ENCODE measurements at places on chromosomes 2 and 18. TPM values are rescaled to one million over a fixed set of nuclear protein-coding genes. Genes with fewer than 3 reads are reported as not detected.

Gene DOCK10
- total RNA-seq: 13.5 TPM

Gene PECR
- total RNA-seq: 15.9 TPM

Gene CD207
- total RNA-seq: not detected

Gene SIX3
- total RNA-seq: not detected

Gene REG3G
- 1.1 TPM for total RNA-seq

Gene LRRTM1
- 0.66 TPM for total RNA-seq

Gene STK17B
- 40.5 TPM for total RNA-seq

Gene SLC8A1
- 25.5 TPM for total RNA-seq

Gene KIF5C
- 3.4 TPM for total RNA-seq

Gene TUBA3D
- total RNA-seq: not detected

Gene LRRTM4
- total RNA-seq: not detected

DNA sequence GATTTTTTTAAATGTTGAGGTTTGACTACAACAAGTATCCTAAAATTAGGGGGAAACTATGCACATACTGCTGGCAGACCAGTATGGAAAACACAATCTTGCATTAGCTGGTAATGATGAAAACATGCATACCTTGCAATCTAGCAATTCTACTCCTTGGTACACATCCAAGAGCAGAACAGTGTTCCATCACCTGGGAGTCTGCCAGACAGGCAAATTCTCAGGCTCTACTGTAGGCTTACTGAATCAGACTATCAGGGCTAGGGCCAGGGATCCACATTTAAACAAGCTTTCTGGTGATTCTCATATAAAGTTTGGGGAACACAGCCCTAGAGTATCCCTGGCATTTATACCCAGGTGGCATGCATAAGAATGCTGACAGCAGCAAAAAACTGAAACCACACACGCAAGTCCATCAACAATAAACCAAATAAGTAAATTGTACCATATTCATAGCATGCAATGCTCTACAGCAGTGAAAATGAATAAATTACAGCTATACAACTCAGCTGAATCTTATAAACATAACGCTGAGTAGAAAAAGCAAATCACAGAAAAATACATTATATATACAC is 13.6 kb downstream of the CDH2 start:
- DNase-seq: no peak

- no peak for DNase-seq
Measured at GRCh38 chr2:47867205-47867604, 39.1 kb downstream of the FBXO11 start.

GRCh38 chr2:228516019-228516418 is 334.5 kb upstream of the SPHKAP start:
- DNase-seq: no peak

GRCh38 chr2:224723586-224724217 is 7.5 kb upstream of the CCDC195 start:
- DNase-seq: no peak

DNA sequence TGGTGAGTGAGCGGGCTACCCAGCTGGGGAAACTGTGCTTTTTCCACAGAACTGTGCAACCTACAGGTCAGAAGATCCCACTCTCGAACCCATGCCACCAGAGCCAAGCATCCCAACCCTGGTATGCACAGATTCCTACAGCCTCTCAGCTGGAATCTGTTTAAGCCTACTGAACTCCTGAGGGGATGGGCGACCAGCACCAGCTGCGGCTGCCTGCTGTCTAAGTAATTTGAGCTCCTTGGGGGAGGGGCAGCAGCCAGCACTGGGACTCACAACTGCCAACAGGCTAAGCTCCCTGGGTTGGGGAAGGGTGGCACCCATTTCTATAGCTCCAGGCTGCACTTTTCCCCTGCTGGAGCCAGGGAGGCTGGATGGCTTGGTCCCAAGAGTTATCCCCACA is 11.8 kb downstream of the CYP27C1 start:
- no peak for DNase-seq

GRCh38 chr2:40511661-40512213 is 59.8 kb upstream of the SLC8A1 start:
- DNase-seq: no peak

GRCh38 chr2:232534940-232535651 is 4.4 kb upstream of the CHRNG start:
- no peak for DNase-seq

DNA sequence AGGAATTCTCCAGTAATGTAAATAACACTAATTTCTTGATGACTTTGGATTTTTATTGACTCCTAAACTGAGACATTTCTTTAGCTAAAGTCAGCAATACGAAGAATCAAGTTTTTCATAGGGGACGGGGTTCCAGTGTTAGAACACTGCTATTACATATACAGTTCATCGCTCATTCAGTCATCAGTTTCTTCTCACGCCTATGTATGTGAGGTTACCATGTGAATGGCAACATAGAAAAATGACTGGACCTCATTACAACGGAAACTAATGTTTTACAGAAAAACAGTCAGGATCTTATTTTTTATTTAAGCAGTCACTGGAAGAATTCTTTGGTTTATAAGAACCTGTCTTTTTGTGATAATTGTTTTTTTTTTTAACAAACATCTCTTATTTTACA is 56.4 kb downstream of the THADA start:
- no peak for DNase-seq

- peak; percentile 35 for DNase-seq
Measured at GRCh38 chr18:74951165-74951760, 257.7 kb downstream of the PTGR3 start.

- no peak for DNase-seq
Measured at GRCh38 chr2:98134172-98135005, 47.4 kb downstream of the VWA3B start.

- DNase-seq: no peak
Measured at GRCh38 chr18:8301427-8302172, 307.6 kb upstream of the RAB12 start.

GRCh38 chr18:62526098-62527025 is 3.5 kb downstream of the ZCCHC2 start:
- peak; percentile 85 for DNase-seq

- DNase-seq: no peak
Measured at GRCh38 chr2:84817239-84817655, 63.6 kb downstream of the TRABD2A start.

- no peak for DNase-seq
Measured at GRCh38 chr18:48581941-48582340, 43.1 kb downstream of the CTIF start.

GRCh38 chr2:181183878-181184542 is 203.6 kb downstream of the UBE2E3 start:
- no peak for DNase-seq

DNA sequence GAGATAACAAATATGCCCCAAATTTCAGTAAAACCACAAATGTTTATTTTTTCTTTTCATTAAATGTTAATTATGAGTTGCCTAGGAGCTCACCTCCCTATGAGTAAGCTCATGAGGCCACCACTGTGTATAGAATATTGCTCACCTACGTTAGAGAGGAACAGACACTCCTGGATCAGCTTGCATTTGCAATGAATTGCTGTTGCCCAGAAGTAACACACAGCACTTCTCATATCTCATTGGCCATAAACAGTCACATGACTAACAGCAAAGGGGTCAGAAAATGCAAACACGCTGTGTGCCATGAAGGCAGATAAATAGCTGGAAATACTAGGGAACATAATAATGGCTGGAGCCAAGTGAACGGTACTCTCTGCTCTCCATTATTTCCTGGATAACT is 89.0 kb upstream of the GALNT5 start:
- no peak for DNase-seq

DNA sequence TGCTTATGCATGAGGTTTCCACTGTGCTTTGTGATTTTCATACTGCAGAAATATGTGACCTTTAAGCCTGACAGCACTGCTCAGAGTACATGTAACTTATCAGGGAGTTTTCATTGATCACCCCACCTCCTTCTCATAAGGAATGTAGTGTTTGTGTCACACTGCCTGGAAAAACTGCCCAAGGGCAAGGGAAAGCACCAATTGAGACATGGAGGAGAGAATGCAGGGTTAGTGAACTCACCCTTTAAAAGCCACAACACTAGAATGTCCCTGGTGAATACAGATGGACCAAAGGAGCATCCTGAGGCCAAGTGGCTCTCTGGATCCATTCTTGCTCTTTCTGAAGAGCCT is 147.2 kb upstream of the SPATS2L start:
- DNase-seq: no peak

DNA sequence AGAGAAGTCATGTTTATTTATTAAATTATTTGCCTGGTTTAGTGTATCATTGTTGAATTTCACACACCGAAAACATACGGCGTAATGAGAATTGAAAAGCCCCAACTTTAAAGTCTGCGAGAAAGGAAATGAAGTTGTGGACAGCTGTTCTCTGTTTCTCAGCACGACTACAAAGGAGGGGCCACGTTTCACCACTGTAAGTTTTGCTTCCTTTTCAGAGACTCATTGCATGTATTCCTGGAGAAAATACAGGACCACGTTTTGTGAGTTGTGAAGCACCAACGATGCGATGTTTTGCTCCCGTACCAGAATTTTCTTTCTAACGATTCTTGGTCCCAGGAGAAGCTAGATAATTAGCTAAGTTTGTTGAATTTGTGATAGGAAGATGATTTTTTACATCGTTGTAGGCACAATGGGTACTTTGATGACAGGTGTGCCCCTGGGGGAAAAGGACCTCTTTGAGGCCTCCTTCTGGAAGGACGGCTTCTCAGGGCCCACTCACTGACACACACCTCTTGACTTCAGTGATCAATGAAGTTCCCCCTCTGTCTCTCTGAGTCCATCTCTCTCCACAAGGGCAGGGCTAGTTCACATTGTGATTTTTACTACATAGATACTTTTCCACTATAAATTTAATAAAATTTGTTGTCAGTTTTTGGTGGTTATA is 23.7 kb upstream of the ACKR3 start:
- no peak for DNase-seq

GRCh38 chr2:207133458-207133819 is 32.3 kb downstream of the KLF7 start:
- DNase-seq: no peak

GRCh38 chr2:41521211-41521610 is 526.6 kb upstream of the PKDCC start:
- DNase-seq: no peak

DNA sequence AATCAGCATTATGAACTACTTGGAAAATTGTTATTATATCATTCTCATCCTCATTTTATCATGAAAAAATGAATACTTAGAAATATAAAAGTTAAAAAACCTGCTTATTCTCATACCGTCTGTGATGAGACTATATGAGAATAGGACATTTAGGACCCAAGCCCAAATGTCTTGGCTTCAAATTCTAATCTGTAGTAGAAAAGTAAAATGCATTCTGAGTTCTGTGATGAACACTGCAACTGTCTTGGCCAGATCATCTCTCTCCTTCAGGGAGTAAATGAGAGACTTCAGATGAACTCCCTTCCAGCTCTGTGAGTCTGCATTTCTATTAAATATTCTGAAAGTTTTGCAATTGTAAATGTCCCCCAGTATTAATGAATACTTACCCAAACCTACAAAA is 940.7 kb upstream of the KLHL29 start:
- no peak for DNase-seq

DNA sequence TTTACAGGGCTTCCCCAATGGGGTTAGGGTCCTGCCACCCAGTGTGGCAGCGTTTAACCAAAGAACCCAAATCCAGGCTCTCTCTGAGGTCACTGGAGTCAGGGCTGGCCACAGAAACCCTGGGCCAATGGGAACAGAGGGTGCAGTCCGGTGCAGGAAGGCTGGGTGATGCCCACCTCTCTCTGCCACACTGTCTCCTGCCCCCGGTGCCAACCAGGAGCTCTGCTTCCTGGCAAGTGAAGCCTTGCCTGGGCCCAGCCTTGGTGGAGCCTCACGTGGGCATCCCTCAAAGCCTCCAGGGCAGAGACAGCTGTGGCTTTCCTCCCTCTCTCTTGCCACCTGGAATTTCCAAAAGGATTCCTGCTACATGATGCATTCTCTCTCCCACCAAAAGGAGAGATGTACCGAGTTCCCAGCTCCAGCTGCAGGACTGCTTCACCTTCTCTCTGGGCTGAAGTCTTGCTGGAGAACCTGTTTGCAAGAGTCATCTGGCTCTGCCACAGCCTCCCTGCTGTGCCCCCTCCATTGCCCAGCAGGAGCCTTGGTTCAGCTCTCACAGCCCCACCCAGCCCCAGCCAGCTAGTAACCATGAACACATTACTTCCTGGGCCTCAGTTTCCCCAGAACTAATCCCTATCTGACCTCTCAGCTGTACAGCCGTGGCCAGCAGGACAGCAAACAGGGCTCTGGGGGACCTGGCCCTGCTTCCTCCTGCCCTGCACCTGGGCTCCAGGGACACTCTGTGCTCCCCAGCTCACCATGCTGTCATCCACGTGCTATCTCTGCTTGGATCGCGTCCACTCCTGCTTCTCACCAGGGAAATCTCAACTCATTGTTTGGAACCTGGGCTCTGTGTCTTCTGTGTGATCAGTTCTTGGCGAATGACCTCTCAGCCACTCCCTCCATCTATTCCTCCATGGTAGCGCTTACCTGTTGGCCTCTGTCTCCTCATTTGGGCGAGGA is 43.4 kb downstream of the KCNF1 start:
- DNase-seq: no peak

DNA sequence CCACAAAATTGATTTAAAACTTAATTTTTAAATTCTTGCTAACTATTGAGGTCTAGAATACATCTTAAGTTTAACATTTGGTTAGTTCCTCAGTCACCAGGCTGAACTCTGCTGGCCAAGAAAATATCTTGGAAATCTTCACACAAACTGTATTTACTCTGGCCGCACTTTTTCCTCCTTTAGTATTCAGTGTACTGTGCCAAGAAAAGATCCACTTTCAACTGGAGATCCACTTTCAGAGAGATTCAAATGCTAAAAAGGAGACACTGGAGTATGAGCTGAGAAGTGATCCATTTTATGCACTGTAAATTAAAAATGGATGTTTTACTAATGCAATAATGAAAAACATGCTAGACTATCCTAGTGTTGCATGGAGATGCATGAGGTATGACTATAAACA is 98.1 kb downstream of the ANTXR1 start:
- DNase-seq: no peak

DNA sequence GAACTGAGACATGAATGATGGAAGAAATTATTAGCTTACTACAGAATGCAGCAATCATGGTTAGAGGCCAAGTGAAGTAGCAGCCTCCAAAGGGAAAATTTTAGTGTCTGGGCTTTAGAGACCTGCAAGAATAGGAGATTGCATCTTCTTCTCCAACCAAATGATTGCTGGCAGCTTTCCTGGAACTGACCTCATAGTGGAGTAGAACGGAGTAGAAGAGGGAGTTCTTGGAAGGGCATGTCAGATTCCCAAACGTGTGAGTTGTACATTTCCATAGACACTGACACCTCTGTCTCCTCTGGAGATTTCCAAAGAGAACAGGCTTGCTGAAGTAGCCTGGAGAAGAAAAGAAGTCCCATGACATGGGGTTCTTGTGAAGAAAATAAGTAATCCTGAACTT is 169.8 kb upstream of the ERBB4 start:
- DNase-seq: no peak

Data from colonic mucosa (tissue), 4 donors.